ENCODE measurements at places on chromosomes 1 and 21.
A peak's percentile ranks its signal among the peaks of the same experiment; 100 is the strongest.

DNA sequence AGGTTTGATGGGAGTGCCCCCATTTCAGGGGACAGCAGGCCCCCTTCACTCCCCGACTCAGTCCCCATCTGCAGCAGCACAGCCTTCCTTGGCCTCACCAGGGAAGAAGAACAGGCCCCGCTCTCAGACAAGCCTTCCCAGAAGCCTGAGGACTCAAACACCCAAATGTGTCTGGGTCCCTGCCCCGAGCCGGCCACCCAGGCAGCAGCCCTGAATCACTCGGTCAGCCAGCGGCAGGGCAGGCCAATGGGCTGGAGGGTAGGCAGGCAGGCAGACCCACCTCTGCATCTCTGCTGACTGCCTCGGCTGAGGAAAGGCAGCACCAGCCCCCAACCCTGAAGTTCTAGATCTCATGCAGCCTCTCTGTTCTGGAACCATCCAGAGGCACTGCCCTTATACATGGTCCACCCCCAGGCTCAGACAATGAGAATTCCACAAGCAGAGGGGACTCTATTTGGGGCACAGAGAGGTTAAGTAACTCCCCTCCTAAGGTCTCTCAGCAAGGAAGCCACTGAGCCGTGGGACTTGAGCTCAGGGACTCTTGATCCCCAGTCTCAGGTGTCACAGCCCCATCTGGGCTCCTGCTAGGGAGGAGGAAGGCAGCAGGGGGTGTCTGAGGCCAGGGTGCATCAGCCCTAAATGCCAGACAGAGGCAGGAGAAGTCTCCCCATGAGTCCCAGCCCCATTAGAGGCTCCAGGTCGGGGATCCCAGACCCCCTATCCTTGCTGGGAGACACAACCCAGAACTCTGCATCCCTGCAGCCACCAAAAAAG, 33.2 kb upstream of the RUNX3 start:
- no peak for DNase-seq

- DNase-seq = no peak
These were observed 20.0 kb upstream of the MAPKAPK2 start for GRCh38 chr1:206664740-206665139.

DNA sequence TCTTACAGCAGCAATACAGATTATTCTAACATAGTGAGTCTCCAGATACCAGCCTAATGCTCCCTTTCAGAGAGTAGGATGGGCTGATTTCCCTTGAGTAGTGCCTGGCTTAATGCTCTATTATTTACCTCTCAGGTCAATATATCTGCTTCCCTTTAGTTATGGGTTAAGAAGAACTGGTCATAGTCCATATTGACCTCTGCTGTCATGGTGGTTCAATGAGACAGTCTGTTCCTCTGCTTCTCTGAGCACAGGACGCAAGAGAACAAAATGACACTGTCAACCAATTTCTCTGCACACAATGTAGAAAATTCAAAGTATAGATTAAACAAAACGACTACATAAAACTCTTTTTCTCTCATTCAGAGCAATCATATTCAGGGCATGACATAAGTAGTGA, 2.9 kb downstream of the MRAP start:
- DNase-seq = no peak

GRCh38 chr1:168945870-168946269, 160.6 kb upstream of the ATP1B1 start:
- peak; percentile 62 for DNase-seq

DNA sequence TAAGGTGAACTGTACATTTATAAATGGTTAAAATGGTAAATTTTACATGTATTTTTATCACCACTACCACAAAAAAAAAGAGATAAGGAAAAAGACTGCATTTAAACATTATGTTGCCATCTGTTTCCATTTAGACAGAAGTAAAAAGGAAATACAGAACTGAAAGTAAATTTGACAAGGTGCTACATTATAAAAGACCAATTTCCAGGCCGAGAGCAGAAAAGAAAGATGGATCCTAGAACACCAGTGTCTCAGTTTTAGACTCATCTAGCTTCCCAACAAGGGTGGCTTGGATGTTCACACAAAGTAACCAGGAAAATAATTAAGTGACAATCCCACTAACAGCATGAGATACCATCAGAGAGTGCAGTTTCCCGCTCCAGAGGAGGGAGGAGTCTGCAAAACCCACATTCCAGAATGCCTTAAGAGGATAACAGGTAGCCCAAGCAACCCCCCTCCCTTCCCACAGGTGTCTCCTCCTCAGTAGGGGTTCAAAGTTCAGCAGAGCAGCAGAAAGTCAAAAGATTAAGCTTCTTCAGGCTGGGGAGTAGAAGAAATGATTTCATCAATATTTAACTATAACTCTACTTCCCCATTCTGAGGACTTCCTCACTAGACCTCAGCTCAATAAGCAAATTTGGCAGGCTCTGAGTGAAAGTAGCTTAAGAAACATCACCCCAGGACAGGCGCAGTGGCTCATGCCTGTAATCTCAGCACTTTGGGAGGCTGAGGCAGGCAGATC, 11.8 kb downstream of the TPM3 start:
- DNase-seq = no peak

All from sciatic nerve (tissue), 2 donors.